ENCODE measurements at places on chromosomes 11 and 22.
A peak's percentile ranks its signal among the peaks of the same experiment; 100 is the strongest.

GRCh38 chr11:35963911-35964310 is 20.0 kb downstream of the LDLRAD3 start:
- no peak for DNase-seq

- DNase-seq = peak; percentile 9
Measured at GRCh38 chr11:24198481-24198880, 298.4 kb upstream of the LUZP2 start.

- DNase-seq = no peak
Measured at GRCh38 chr22:44625421-44625760, 76.6 kb upstream of the PRR5 start.

DNA sequence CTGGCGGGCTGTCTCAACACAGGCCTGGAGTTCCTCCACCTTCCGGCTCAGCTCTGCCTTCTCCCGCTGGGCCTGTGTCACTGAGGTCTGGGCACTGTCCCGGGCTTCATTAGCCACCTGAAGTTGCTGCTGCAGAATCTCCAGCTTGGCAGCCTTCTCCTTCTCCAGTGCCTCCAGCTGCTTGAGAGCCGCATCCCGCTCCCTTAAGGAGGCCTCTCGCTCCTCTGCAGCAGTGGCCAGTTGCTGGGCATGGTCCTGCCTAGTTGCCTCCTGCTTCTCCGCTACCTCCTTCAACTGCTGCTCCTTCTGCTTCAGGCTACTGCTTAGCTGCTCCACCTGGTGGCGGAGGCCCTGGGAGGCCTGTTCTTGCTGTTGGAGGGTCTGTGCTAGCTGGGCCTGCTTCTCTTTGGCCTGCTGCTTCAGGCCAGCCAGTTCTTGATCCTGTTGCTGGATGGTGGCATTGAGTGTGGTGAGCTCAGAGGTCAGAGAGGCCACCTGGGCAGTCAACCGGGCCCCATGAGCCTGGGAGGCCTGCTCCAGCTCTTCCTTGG is 16.9 kb downstream of the IL18BP start:
- DNase-seq = no peak

GRCh38 chr11:62427630-62428233 is 8.9 kb downstream of the SCGB1A1 start:
- peak; percentile 63 for DNase-seq

DNA sequence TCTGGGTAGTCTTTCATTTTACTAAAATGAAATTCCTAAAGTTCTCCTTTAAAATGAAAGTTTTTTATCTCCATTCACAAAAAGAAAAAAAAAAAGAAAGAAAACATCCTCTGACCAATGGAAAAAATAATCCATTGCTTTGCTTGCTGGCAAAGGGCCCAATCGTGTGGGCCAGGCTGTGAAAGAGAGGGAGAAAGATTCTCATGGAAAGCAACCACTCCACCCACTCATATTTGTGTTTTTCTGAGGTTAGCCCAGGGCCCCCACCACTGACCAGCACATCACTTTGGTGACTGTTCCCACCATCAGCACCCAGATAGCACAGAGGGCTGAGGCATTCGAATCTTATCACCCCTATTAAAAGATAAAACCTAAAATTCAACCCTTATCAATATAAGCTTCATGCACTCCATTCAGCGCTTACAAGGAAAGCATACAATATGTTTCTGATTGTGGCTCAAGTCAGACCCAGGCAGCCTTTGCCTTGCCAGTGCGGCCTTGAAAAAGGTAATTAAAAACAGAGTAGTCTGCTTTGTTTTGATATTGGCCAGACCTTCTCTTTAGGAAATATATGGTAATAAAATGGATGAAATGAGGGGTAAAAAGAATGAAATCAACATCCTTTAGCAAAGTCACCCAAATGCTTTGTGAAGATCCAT is 192.8 kb downstream of the ETS1 start:
- DNase-seq = no peak

DNA sequence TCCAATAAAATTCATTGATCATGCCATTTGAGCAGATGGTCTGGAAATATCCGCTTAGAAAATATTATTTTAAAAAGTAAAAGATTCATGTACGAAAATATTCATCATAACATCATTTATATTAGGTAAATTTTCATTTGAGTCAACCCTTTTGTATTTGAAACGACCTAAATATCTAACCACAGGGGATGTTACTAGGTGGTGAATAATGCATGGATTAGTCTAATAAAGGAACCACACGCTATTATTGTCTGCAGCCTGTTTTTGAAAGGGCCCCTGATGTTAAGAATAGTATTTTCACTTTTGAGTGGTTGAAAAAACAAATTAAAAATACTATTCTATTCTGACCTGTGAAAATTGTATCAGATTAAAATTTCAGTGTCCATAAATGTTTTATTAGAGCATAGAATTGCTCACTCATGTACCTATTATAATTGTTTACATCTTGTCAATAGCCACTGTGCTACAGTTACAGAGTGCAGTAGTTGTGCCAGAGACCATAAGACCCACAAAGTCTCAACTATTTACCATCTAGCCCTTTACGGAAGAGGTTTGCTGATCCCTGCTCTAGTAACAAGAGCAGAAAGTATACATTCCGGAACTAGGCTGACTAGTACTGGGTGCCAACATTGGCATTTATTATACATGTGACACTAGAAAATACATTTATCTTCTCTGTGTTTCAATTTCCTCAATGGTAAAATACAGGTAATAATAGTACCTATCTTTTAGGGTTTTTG is 176.1 kb downstream of the LRRC4C start:
- no peak for DNase-seq

GRCh38 chr11:71373791-71374454 is 74.3 kb downstream of the DHCR7 start:
- no peak for DNase-seq

DNA sequence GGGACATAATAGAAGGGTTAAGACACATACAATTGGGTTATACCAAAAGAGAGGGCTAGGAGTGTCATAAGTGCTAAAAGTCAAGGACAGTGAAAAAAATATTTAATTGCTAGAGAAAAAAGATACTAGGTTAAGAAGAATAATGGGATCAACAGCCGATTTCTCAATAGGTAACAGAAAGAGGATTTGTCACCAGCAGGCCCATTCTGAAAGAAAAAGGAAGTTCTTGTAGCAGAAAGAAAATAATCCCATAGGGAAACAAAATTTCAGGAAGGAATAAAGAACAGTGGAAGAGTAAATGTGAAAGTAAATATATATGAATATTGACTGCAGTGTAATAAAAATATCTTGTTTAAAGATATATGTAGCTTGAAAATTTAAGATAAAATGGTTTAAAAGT is 43.3 kb upstream of the ADORA2A start:
- no peak for DNase-seq

DNA sequence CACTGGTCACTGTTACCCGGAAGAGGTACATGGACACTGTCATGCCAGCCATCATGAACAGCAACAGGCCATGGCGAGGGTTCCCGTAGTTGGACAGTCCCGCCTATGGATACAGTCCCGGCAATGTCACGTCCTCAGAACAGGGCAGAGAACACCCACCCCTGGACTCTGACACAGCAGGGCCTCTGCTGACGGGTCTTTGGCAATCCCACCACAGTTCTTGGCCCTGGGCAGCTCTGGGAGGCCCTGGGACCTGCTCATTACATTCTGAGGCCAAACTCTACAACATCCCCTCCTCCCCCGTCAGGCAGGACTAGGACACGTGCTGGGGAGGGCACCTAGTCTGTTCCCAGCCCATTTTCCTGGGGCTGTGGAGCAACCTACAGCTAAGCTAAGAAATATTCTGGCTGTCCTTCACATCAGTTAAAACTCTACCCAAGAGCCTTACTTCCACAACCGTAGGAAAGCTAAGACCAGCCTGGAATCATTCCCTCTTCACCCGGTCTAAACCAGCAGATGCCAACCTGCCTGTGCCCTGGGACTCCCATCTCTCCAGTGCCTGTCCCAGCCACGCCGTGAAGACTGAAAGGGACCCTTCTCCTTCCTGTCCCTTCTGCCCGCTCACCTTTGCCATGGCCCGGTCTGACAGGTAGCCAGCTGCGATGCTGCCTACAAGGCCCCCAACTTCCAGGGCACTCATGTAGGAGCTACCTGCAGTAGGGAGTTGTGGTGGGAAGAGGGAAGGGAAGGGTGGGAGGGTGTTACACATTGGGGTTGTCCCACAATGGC is 4.5 kb downstream of the SLC37A4 start:
- DNase-seq = no peak

- no peak for DNase-seq
Measured at GRCh38 chr11:133227632-133228111, 304.6 kb downstream of the OPCML start.

GRCh38 chr22:34015642-34016041 is 95.4 kb upstream of the LARGE1 start:
- no peak for DNase-seq

DNA sequence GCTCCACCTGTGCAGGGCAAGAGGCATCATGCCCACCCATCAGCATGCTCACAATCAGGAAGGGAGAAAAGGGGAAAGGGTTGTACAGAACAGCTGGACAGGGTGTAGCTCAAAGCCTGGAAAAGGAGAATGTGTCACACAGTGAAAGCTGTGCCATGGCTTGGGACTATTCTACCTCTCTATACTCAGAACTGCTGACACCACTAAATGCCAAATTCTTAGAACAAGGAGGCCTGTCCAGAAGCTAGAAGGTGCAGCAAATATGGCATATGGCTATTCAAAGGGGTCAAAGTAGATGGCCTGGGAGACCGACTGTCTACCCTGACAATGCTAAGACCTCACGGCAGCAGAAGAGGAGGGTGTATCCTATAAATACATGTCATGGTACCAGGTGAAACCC is 12.8 kb downstream of the HPS4 start:
- DNase-seq = no peak

GRCh38 chr11:10455637-10456487 is 798 bp downstream of the AMPD3 start:
- DNase-seq = peak; percentile 79

GRCh38 chr11:62546244-62546928 is at the start of gene AHNAK:
Gene AHNAK, minus strand, starts transcription at chr11:62546806. Its CDS starts 10,708 bp downstream, at chr11:62536098.
- DNase-seq = peak; percentile 76

- peak; percentile 90 for DNase-seq
Measured at GRCh38 chr11:124746621-124747243, 5.3 kb downstream of the VSIG2 start.

DNA sequence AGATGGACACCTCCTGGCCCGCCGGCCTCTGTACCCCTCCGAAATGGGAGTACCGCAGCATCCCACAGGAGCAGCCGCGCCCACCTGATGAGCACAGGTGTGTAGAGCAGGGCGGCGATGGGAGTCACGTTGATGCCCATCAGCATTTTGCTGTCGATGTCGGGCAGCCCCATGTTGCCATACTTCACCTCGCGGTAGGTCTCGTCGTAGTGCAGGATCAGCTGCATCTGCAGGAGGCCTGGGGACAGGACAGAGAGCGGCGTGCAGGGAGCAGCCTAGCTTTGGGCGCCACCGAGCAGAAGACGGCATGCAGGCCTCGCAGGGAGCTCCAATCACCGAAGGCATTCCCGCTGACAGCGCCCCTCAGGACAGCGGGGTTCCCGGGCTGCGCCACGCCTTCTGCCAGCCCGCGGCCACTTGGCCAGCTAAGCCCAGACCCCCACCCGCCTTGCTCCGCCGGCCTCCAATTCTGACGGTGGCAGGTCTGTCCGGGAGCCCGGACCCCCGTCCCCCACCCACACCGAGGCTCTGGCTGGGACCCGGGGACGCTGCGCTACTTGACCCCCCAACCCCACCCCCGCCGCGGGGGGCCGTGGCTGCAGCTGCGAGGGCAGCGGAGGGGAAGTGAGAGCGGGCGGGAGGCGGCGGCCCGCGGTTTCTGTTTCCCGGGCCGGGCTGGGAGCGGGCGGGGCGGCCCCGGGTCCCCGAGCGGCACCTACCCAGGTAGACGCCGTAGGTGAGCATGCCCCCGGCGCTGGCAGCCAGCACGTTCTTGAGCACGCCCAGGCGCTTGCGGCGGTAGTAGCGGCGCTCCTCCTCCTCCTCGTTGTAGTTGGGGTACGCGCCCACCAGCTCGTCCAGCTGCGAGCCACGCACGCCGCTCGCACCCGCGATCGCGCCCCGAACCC is 705 bp downstream of the UNC93B1 start:
- DNase-seq = no peak

- no peak for DNase-seq
Measured at GRCh38 chr22:49450498-49450897, 377.2 kb downstream of the BRD1 start.

GRCh38 chr11:11411401-11411985 is 58.4 kb upstream of the CSNK2A3 start:
- DNase-seq = no peak

- DNase-seq = no peak
Measured at GRCh38 chr11:93517611-93518010, 25.6 kb downstream of the SMCO4 start.

- no peak for DNase-seq
Measured at GRCh38 chr11:43217849-43218248, 93.9 kb upstream of the API5 start.

DNA sequence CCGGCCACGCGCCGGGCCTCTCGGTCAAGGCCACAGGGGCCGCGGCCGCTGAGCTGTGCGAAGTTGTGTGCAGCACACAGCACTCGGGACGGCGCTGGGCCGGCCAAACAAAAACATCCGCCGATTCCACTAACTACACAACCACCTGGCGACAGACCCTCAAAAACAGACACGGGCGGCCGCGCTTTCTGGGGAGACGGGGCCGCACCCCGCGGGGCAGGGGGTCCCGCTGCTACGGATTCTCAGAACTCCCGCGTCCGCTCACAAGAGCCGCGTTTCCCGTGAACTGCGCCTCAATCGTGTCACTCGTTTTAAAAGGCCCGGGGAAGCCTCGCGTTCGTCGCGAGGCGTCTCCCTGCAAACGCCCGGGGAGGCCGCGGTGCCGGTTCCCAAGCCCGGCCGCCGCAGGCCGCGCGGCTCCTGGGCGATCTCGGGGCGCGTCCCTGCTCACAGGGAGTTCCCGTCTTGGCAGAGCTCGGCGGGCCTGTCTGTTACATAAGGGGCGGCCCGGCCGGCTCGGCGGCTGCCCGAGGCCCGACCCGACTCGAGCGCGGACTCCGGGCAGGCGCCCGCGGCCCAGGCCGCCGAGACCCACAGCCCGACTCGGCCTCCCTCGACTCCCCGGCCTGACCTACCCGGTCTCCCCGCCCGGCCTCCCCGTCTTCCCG is 936 bp downstream of the BRD1 start:
- peak; percentile 21 for DNase-seq

- no peak for DNase-seq
Measured at GRCh38 chr11:82810738-82811137, 77.1 kb upstream of the FAM181B start.

GRCh38 chr11:101960231-101960630 is 43.9 kb upstream of the ANGPTL5 start:
- no peak for DNase-seq

- peak; percentile 42 for DNase-seq
Measured at GRCh38 chr11:74634537-74634936, 42.2 kb downstream of the POLD3 start.

Measured in EL (cell line).